GM04503 (cell line): ENCODE measurements at places on chromosomes 3 and 15.

- no peak for DNase-seq
Observed at GRCh38 chr3:43753741-43754715, 63.3 kb downstream of the ABHD5 start.

GRCh38 chr3:133050891-133051290 is 12.7 kb downstream of the TMEM108 start:
- DNase-seq, result no peak

DNA sequence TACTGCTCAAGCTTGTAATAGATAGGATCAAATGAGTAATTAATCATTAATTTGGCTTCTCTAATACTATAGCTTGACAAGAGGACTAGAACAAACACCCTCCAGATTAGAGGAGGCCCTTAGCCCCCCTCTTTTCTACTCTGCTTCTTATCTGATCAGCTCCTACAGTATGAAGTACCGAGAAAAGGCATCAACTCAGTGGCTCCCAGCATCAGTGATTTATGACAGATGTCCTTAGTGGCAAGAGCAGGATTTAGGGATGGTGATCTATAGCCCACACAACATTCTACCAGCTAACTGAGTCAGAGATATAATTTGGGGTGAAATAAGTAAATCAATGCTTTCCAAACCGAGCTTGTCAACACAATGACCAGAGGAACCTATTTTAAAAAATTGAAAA is 541.1 kb downstream of the NLGN1 start:
- DNase-seq, result peak; percentile 23

- DNase-seq, result no peak
Observed at GRCh38 chr3:35721628-35722027, 82.3 kb downstream of the ARPP21 start.

GRCh38 chr15:46386356-46386755 is 751.5 kb downstream of the SQOR start:
- no peak for DNase-seq

- no peak for DNase-seq
Observed at GRCh38 chr15:49847423-49848281, 226.8 kb downstream of the DTWD1 start.

DNA sequence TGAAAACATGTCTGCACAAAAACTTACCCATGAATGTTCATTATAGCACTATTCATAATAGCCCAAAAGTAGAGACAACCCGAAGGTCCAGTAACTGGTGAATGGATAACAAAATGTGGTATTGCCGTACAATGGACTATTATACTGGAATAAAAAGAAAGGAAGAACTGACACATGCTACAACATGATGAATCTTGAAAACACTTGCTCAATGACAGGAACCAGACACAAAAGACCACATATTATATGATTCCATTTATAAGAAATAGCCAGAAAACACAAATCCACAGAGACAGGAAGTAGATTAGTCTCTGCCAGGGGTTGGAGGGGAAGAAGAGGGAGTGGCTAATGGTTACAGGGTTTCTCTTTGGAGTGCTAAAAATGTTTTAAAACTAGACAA is 18.3 kb downstream of the SHC4 start:
- no peak for DNase-seq

DNA sequence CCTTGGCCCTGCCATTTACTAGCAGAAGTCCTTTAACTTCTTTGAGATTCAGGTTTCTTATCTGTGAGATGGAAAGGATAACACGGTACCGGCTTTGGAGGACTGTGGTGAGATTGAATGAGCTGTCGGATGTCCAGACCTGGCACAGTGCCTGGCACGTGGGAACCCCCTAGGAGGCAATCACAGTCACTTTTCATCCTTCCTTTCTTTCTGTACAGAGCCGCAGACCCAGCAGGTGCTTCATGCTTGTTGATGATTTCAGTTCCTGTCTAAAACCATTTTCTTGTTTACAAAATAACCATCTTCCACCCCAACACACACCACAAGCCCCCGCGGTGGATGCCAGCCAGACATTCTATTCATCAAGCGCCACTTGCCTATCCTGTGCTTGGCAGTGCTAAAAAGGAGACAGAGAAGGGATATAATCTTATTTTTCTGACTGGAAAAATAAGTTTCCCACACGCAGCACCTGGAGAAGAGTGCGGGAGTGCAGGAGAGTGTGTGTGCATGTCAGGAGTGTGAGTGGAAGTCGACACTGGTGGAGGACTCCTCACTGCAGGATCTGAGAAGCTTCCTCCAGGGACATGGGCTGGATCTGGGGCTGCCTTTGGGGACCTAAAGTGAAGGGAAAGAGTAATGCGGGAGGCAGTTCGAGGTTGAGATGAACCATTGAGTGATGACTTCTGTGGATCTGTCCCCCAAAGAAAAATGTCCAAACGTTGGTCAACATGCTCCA is 85.7 kb downstream of the ST6GAL1 start:
- DNase-seq, result no peak

DNA sequence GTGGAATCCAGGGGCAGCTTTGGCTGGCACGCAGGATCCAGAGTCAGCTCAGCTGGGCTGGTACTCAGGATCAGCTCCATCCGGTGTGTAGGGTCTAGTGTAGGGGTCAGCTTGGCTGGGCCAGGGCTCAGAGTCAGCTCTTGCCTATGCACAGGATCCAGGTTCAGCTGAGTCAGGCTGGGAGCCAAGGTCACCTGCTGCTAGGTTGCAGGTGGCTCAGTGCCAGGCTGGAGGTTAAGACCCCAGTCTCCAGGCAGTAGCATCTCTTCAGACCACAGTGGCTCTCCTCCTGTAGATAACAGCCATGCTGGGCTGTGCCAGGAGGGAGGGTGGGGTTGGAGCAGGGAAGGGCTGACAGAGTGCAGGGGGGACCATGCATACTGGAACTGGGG is 1.8 kb downstream of the HYAL3 start:
- DNase-seq, result no peak

- no peak for DNase-seq
Observed at GRCh38 chr3:101849714-101850245, 466 bp downstream of the NFKBIZ start.

GRCh38 chr15:77335298-77335697 is 84.6 kb downstream of the PEAK1 start:
- DNase-seq, result no peak
